Activated naive CD8-positive, alpha-beta T cell treated with anti-CD3 and anti-CD28 coated beads, Interleukin-2, amount 50 U/mL, for 24 hours (primary cell): ENCODE measurements at places on chromosomes 7 and 10.

GRCh38 chr10:59279991-59280505 lies 82.3 kb downstream of the FAM13C start:
- DNase-seq, result no peak

GRCh38 chr7:36430881-36431280 lies 41.2 kb downstream of the ANLN start:
- DNase-seq, result no peak

GRCh38 chr7:55977831-55978230 lies 13.4 kb downstream of the NIPSNAP2 start:
- no peak for DNase-seq

- DNase-seq, result no peak
Measured at GRCh38 chr10:2038036-2038435, 300.7 kb upstream of the ADARB2 start.

DNA sequence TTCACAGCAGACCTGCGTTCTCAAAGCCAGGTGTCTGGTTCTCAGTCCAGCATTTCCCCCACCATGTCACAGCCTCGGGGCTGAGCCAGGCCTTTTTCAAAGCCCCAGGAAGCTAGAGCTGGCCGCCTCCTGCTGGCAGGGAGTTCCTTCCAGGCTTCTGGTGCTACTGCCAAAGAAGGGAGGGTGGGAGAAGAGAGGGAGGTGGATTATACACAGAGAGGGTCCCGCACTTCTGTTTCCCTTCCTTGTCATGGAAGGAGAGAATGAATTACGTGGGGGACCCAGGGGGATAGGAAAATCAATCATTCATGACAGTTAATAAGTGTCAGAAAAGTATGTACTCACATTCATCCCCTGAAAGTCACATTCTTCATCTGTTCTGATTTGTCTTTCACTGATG lies 600 bp upstream of the LGI1 start:
- no peak for DNase-seq

DNA sequence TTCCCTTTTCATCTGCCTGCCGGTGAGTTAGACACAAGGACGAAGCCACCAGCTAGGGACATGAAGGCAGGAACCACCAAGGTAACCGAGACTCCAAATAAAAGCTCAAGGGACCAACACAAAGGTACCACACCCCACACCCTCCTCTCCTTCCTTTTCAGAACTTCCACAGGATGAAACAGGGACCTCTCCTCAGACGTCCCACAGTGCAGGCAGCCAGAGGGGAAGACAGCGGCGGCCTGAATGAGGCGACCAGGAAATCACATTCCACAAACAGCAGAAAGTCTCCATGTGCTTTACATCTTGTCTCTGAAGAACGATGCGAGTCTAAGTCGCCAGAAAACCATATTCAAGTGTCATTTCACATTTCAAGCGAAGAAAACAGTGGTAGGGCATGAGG lies 97.8 kb downstream of the DIP2C start:
- no peak for DNase-seq

DNA sequence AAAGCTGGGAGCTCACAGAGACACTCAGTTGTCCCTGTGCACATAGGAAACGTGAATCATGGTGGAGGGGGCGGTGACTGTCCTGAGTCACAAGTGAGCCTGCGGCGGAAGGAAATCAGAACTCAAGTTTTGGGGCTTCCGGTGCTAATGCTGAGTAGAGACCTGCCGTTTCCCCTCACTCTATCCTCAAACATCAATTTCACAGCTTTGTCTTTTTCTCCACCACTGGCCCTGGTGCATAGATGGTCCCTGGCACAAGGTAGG lies 21.9 kb downstream of the ADCYAP1R1 start:
- DNase-seq, result no peak

GRCh38 chr10:119441151-119441821 lies 101.2 kb downstream of the RGS10 start:
- DNase-seq, result no peak

DNA sequence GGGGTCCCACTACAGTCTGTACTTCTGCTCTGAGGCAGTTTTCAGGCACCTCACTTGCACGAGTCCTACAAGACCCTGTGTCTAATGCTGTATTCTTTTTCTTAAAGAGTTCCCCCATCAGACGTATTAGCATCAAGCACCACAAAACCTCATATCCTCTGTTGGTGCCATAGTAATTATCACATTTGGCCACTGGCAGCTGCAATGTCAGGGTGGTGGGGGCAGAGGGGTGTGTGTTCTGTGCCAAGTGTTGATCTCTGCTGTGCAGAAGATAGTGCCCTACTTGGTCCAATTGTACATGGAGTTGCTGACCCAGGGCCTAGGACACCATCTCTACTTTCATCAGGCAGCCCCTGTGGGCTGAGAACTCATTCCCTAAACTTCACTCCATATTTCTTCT lies 20.0 kb upstream of the JAZF1 start:
- DNase-seq, result no peak

DNA sequence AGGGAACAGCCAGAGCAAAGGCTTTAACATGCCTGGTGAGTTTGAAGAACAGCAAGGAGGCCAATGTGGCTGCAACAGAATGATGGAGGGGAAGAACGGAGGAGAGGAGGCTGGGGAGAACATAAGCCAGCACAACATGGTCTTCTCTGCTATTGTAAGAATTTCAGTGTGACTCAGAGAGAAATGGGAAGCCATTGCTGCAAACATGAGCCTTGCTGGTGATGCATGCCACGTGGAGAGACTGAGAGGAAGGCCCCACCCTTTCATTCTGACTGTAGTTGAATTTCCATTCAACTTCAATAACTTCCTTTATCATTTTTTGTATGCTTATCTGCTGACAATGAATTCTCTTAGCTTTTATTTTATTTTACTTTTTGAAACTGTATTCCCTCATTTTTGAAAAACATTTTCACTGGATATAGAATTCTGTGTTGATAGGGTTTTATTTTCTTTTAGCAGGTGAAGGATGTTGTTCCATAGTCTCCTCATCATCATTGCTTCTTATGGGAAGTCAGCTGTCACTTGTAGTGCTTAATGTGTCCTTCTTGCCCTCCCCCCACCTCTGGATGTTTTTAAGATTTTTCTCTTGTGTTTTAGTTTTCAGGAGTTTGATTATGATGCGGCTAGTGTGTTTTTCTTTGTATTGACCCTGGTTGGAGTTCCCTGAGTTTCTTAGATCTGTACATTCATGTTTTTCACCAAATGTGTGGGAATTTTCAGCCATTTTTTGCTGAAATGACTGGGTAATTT lies 46.4 kb upstream of the LEP start:
- no peak for DNase-seq

- DNase-seq, result no peak
Measured at GRCh38 chr7:29851487-29851886, 45.2 kb downstream of the WIPF3 start.

DNA sequence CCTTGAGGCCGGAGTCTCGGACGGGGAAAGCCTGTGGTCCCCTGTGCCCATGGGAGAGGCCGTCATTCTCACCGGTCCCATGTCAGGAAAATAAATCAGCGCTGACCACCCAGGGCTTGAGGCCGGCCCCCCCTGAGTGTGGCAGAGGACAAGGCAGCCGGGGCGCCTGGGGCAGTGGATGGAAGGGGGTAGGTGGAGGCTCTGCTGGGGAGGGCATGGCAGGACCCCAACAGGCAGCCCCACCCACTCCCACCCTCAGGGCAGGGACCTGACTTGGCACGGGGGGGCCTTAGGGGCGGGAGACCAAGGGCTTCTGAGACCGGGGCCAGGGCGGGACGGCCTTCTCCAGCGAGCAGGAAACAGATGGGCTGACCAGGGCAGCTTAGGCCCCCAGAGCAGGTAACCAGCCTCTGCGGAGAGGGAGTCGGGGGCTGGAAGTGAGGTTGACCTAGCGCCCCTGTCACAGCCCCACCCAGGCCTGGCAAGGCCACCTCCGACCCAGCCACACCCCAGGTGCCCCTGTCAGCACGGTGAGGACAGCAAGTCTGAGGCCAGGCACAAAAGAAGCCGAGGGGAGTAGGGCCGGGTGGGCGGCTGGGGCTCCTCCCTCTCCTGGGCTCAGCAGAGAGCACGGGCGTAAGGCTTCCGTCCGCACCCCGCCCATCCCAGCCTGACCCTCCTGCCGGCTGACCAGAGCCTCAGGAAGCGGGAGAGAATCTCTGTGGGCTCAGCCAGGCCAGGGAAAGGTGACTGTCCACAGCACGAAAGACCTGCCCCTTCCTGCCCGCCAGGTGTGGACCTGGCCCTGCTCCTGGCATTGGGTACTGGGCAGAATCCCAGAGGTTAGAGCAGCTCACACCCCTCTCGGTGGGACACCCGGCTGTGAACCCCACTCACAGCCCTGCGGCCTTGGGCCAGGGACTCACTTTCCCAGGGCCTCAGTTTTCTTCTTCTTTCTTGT lies 87.4 kb downstream of the FOXL3 start:
- DNase-seq, result peak; percentile 0

DNA sequence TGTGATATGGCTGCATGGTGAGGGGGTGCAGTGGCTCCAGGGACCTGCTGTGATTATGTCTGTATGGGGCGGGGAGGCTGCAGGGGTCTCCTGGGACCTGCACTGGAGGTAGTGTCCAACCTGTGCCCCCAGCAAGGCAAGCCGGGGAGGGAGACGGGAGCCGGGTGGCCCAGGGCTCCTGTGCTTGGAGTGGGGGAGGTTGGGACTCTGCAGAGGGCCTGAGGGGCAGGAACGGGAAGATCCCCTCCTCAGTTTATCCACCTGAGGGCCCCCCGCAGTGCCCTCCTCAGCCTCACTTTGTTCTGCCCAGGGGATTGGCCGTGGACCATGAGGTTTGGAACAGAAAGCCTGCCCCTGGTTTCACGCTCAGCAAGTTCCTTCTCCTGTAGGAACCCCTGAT lies 22.8 kb upstream of the PWWP2B start:
- no peak for DNase-seq

DNA sequence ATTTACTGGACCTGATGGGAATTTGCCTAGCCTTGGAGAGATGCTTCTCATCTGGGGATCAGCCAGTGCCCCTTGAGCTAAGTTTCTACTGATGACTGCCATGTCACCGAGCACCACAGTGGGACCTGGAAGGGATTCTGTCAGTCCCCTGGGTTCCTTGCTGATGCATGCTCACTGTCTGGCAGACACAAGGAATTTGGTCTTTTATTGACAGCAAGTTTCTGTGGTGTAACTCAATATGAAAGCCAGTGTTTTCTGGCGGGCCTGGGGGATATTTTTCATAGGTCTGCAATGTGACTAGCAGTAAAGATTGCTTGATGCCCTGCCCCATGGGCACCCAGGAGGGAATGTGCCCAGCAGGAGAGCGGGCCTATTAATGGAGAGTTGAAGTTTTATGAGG lies 30.7 kb downstream of the MAP3K8 start:
- DNase-seq, result no peak

DNA sequence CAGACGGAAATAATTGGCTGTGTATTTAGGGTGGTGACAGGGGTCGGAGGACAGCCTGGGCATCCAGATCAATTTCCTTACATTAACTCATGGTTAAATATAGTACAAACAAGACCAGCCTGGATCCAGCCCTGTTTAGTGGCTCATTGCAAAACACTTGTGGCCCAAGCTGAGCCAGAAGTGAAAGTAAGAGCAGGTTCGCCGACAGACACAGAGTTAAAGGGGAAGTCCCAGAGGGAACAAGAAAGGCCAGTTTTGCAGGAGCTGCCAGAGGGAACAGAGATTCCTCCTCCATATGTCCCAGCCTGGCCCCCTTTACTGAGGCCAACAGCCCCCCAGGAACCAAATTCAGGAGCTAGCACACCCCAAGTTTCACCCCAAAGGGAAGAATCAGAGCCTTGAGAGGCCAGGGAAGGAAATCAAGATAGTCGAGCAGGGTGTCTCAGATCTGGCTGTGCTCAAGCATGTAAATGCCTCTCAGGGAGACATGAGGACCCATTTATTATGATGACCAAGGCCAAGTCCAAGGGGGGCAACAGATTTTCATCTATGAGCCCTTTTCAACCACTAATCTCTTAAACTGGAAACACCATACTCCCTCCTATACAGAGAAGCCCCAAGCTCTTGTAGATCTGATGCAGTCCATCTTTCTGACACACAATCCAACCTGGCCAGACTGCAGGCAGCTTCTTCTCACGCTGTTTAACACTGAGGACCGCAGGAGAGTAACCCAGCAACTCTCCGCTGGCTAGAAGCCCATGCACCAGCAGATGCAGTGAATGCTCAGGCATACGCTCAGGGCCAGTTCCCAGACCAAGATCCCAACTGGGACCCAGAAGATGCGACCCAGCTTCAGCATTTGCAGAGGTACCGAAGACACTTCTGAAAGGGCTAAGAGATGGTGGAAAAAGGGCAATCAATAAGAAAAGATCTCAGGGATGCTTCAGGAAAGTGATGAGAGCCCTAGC lies 15.9 kb upstream of the ADCK2 start:
- DNase-seq, result peak; percentile 30
